ENCODE measurements at places on chromosomes 3 and 15. TPM values are rescaled to one million over a fixed set of nuclear protein-coding genes. Genes with fewer than 3 reads are reported as not detected.

SPATA12 gene
- 0.34 TPM for total RNA-seq

SHF gene
- 1.7 TPM for total RNA-seq

DPH3 gene
- 12.5 TPM for total RNA-seq

DUOXA2 gene
- not detected for total RNA-seq

LMCD1 gene
- total RNA-seq = 14.5 TPM

GPR156 gene
- 1.7 TPM for total RNA-seq

CYB561D2 gene
- total RNA-seq = 25.3 TPM

GRK7 gene
- not detected for total RNA-seq

GOLGA6L4 gene
- under 0.01 TPM for total RNA-seq

ROPN1 gene
- total RNA-seq = not detected

OR5K4 gene
- total RNA-seq = not detected

EEF1AKMT4 gene
- 15.7 TPM for total RNA-seq

ELP6 gene
- total RNA-seq = 44.3 TPM

BNC1 gene
- total RNA-seq = 8.5 TPM

XCR1 gene
- not detected for total RNA-seq

DNAJB8 gene
- total RNA-seq = not detected

COL6A5 gene
- total RNA-seq = under 0.01 TPM

MAP3K13 gene
- 13.1 TPM for total RNA-seq

SLCO2A1 gene
- 4.8 TPM for total RNA-seq

ESYT3 gene
- total RNA-seq = 0.68 TPM

IL17RB gene
- total RNA-seq = 3.1 TPM

CCR4 gene
- total RNA-seq = not detected

HESX1 gene
- total RNA-seq = not detected

ECE2 gene
- total RNA-seq = not detected

IL17RE gene
- 0.18 TPM for total RNA-seq

EAF2 gene
- 11.3 TPM for total RNA-seq

ZDHHC3 gene
- total RNA-seq = 45.4 TPM

GOLGA6L10 gene
- 0.74 TPM for total RNA-seq

SAMMSON gene
- not detected for total RNA-seq

CCR3 gene
- not detected for total RNA-seq

ZNF619 gene
- 1.7 TPM for total RNA-seq

UMPS gene
- total RNA-seq = 94.6 TPM

GOLGA6L26 gene
- total RNA-seq = not detected

CLEC3B gene
- not detected for total RNA-seq

CFAP161 gene
- 0.69 TPM for total RNA-seq

NANOGP8 gene
- total RNA-seq = not detected

KLHL40 gene
- not detected for total RNA-seq

BCHE gene
- total RNA-seq = 1.7 TPM

SLC25A26 gene
- 17.8 TPM for total RNA-seq

CYP11A1 gene
- 0.06 TPM for total RNA-seq

GOLIM4 gene
- total RNA-seq = 36.0 TPM

CACNA1D gene
- 0.86 TPM for total RNA-seq

Data from Daoy (cell line).